ENCODE measurements at places on chromosomes 3 and 15. TPM values are rescaled to one million over a fixed set of nuclear protein-coding genes. Genes with fewer than 3 reads are reported as not detected.

The SLC30A4 gene
- 5.6 TPM for total RNA-seq

The TUBGCP4 gene
- total RNA-seq, result 11.9 TPM

The SLC51A gene
- not detected for total RNA-seq

The ZNF501 gene
- 4.7 TPM for total RNA-seq

The PFKFB4 gene
- total RNA-seq, result 16.1 TPM

The BFSP2 gene
- total RNA-seq, result not detected

The BNC1 gene
- 0.54 TPM for total RNA-seq

The MAN2A2 gene
- 6.1 TPM for total RNA-seq

DNA sequence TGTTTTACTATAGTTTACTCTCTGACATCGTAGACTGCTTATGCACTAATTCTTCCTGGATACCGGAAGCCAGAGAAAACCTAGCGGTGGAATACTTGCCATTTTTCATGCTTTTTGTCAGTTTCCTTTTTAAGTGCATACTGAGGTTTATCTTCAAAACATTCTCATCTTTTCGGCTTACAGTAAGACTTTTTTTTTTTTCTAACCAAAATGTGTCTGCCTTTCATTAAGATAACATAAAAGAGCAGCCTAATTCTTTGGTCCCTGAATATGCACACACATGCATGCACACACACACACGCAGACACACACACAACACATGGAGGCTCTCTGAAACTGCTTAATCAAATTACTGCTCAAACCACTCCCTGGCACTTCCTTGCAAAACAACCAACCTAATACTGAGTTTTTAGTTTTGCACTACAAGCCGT, 1.3 kb downstream of the ZNF445 start:
- H3K27me3 ChIP-seq, result no peaks in the 10 kb centered on the region
- peak overlapping the region; percentile 55 for H3K4me3 ChIP-seq
- H3K36me3 ChIP-seq, result no peaks in the 10 kb centered on the region
- H3K27ac ChIP-seq, result peak overlapping the region; percentile 79

DNA sequence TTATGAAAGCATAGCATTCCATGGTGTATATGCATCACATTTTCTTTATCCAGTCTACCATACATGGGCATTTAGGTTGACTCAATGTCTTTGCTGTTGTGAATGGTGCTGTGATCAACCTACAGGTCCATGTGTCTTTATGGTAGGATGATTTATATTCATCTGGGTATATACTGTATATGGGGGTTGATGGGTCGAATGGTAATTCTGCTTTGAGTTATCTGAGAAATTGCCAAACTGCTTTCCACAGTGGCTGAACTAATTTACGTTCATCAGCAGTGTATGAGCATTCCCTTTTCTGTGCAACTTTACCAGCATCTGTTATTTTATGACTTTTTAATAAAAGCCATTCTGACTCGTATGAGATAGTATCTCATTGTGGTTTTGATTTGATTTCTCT, 662.4 kb upstream of the BCHE start:
- H3K4me1 ChIP-seq, result no peaks in the 10 kb centered on the region
- no peak for DNase-seq
- H3K4me3 ChIP-seq, result no peak overlapping the region
- no peaks in the 10 kb centered on the region for H3K36me3 ChIP-seq
- H3K27me3 ChIP-seq, result no peaks in the 10 kb centered on the region
- H3K27ac ChIP-seq, result no peak overlapping the region

DNA sequence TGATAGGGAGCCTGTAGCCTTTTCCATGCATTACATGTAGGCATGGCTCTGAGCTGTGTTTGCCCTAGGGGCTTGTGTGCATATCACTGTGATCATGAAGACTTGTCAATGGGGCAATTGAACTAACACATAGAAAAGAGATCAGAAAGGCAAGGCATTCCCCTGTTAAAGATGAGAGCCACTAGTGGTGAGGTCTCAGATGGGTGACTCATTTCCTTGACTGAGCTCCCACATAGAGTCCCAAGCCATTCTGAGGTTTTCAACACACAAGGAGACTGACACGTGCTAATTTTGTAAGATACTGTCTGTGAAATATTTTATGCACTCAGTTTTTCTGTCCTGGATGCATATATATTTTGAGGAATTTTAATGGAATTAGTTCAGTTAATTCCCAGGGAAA, 53.8 kb downstream of the SAMMSON start:
- no peak for DNase-seq
- H3K27ac ChIP-seq, result no peak overlapping the region
- H3K27me3 ChIP-seq, result peaks cover 6% of the 10 kb centered on the region
- H3K4me3 ChIP-seq, result no peak overlapping the region
- H3K4me1 ChIP-seq, result no peaks in the 10 kb centered on the region

- DNase-seq, result no peak
- no peak overlapping the region for H3K4me3 ChIP-seq
- H3K36me3 ChIP-seq, result peaks cover 3% of the 10 kb centered on the region
- peaks cover 3% of the 10 kb centered on the region for H3K4me1 ChIP-seq
Measured at GRCh38 chr3:197088370-197088769, 58.8 kb upstream of the MELTF start.

DNA sequence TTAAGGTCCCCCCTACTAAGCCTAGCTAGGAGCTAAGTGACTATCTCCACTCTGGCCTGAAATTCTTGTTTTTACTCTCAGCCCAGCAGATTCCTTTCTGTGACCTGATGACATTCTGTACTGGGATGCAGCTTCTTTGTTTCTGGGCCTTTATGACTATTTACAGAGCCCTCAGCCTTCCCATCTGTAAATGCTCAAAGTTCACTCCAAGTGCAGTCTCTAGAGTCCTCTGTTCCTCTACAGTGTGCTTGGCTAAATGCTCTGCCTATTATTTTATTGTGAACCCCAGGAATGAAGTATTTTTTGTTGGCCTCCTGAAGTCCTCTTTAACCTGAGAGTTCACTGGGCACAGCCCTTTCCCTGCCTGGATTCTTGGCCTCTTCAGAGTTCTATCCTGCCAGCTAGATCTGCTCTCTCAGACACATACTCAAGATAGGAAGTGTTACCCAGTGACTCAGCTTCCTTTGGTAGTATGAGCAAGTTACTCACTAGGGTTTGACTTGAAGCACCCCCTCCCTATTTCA, 278.1 kb upstream of the P2RY1 start:
- H3K27me3 ChIP-seq, result peaks cover 1% of the 10 kb centered on the region
- H3K27ac ChIP-seq, result no peak overlapping the region
- no peaks in the 10 kb centered on the region for H3K4me1 ChIP-seq
- DNase-seq, result peak; percentile 36
- H3K4me3 ChIP-seq, result no peak overlapping the region
- H3K36me3 ChIP-seq, result no peaks in the 10 kb centered on the region

- H3K4me1 ChIP-seq, result no peaks in the 10 kb centered on the region
- no peaks in the 10 kb centered on the region for H3K36me3 ChIP-seq
- no peak overlapping the region for H3K27ac ChIP-seq
- H3K27me3 ChIP-seq, result no peaks in the 10 kb centered on the region
- no peak overlapping the region for H3K4me3 ChIP-seq
Measured at GRCh38 chr15:88036154-88036839, 220.2 kb downstream of the NTRK3 start.

DNA sequence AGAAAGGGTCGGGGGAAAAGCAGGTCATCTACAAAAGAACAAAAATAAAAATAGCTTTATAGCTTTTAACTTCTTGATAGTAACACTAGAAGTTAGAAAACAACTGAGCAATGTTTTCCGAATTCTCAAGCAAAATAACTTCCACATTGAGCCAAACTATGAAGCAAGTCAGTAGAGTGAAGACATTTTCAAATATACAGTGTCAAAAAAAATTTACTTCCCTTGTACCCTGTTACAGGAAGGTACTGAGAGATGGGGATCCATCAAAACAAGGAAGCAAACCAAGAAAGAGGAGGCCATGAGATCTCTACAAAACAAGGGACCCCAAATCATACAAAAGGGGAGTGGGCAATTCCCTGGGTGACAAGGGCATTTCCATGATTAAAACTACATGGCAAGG, 26.6 kb upstream of the STIMATE start:
- no peak overlapping the region for H3K4me3 ChIP-seq
- no peak for DNase-seq
- H3K27ac ChIP-seq, result no peak overlapping the region
- H3K36me3 ChIP-seq, result no peaks in the 10 kb centered on the region

GRCh38 chr3:187802928-187803259, 57.6 kb upstream of the BCL6 start:
- H3K27me3 ChIP-seq, result peaks cover 24% of the 10 kb centered on the region
- no peaks in the 10 kb centered on the region for H3K4me1 ChIP-seq
- no peak overlapping the region for H3K4me3 ChIP-seq
- no peak for DNase-seq

DNA sequence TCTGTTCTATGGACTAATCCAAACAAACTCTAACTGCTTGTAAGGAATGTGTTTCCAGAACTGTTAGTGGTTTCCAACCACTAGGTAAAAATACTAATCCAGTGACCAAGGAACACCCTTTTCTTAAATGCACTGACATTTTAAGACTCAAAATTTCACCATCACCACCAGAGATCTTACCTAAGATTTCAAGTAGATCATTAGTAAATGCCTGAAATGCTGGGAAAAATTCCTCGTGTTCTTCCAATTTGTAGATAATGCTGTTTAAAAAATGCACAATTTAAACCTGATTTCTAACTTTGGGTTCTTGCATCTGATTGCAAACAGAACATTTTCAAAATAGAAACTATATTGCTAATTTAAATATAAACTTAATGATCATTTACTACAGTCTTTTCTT, 63.4 kb downstream of the ESYT3 start:
- H3K36me3 ChIP-seq, result 0 out of 2 replicates have a peak, but pooled peaks cover 1% of the 10 kb centered on the region
- H3K27me3 ChIP-seq, result no peaks in the 10 kb centered on the region
- H3K27ac ChIP-seq, result no peak overlapping the region
- no peak overlapping the region for H3K4me3 ChIP-seq
- H3K4me1 ChIP-seq, result no peaks in the 10 kb centered on the region
- peak; percentile 11 for DNase-seq

DNA sequence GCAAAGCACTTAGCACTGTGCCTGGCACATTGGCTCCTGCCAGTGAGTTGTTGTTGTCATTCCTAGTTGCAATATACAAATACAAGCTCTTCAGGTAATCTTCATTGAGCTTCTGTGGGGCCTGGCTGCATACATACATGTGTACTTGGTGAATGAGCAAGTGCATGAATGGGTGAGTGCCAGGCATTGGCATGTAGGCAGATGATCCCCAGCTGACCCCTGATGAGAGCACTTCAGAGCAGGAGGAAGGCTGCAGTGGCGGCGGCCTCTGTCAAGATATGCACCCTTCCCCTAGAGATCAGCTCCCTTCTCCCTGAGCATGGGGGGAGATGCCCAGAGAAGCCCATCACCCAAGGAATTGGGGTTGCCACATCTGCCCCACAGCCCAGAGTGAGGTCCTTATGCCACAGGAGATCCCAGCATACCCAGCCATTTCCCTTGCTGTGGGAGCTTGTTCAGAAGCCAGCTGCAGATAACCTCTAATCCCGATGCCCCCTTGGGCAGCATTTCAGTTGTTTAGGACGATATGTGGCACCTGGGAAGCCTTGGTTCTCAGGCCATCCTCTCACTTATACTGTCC, 8.8 kb downstream of the CACNA2D3 start:
- no peaks in the 10 kb centered on the region for H3K4me1 ChIP-seq
- no peaks in the 10 kb centered on the region for H3K36me3 ChIP-seq
- no peak overlapping the region for H3K4me3 ChIP-seq
- no peak overlapping the region for H3K27ac ChIP-seq
- H3K27me3 ChIP-seq, result no peaks in the 10 kb centered on the region

DNA sequence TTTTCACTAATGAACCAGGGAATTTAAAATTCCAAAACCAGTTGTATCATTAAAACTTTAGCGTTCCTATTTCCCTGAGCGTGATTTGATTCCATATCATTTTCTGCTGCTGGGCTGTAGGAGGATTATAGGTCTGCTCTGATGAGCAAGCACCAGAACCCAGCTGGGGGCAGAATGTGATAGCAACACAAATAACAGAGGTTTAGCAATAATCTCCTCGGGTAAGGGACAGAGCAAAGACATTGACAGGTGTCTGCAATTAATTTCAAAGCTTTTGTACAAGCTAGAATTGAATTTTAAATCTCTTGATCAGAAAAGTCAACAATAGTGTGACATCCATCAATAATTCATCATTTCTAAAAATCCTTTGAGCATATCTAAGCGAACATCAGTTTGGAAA, 163.4 kb upstream of the RAP2B start:
- no peak for DNase-seq
- no peaks in the 10 kb centered on the region for H3K36me3 ChIP-seq
- H3K27ac ChIP-seq, result no peak overlapping the region
- no peak overlapping the region for H3K4me3 ChIP-seq
- H3K27me3 ChIP-seq, result no peaks in the 10 kb centered on the region

DNA sequence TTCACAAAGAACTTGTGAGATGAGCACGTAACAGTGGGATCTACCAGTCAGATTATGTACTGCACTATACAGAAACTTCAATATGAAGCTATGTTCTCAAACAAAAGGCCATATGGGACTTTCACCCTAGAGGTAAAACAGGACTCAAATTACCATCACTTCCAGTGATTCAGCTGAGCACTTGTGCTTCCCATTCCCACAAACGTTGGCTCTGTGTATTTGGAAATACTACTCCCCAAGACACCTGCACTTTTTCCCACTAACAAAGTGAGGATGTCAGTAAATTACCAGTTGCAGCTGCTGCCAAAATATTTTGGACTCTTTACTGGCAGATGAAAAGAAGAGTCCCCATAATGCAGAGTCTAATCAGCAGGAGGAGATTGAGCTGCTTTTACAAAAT, 1570.1 kb downstream of the SI start:
- H3K27me3 ChIP-seq, result no peaks in the 10 kb centered on the region
- H3K27ac ChIP-seq, result no peak overlapping the region
- H3K4me1 ChIP-seq, result no peaks in the 10 kb centered on the region
- no peaks in the 10 kb centered on the region for H3K36me3 ChIP-seq
- DNase-seq, result no peak

DNA sequence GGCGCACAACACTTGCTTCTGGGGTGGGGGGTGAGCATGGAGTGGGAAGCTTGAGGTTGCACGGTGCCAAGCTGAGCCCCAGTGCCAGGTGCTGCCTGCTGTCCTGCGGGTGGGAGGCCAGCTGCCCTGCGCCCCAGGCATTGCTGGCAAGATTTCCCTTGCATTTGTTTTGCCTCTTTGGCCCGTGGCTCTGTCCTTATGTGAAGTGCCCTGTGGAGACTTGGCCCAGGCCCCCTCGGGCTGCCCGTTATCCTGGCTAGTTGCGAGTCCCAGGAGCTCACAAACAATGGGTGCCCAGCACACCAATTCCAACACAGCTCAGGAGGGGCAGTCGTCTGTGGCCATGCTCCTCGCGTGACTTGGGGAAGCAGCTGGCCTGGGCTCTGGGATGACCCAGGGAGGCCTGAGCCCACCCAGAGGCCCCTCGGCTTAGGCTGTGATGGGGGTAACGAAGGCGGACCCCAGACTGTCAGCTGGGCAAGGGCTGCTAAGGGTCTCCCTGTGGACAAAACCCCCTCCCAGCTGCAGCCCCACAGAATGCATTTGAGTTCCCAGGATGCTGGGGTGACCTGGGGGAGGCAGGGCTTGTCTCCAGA, 5.9 kb downstream of the C3orf22 start:
- H3K4me1 ChIP-seq, result no peaks in the 10 kb centered on the region
- no peaks in the 10 kb centered on the region for H3K36me3 ChIP-seq
- H3K4me3 ChIP-seq, result no peak overlapping the region
- no peak overlapping the region for H3K27ac ChIP-seq

GRCh38 chr3:72960812-72961518, 35.6 kb upstream of the PPP4R2 start:
- DNase-seq, result peak; percentile 74
- no peak overlapping the region for H3K27ac ChIP-seq
- H3K4me1 ChIP-seq, result no peaks in the 10 kb centered on the region
- no peaks in the 10 kb centered on the region for H3K27me3 ChIP-seq
- no peak overlapping the region for H3K4me3 ChIP-seq

GRCh38 chr3:109618766-109619378, 281.5 kb upstream of the DPPA4 start:
- no peak overlapping the region for H3K27ac ChIP-seq
- no peaks in the 10 kb centered on the region for H3K36me3 ChIP-seq
- no peaks in the 10 kb centered on the region for H3K4me1 ChIP-seq
- DNase-seq, result no peak
- no peak overlapping the region for H3K4me3 ChIP-seq

Data from IMR-90 (cell line).